ENCODE measurements at places on chromosomes 4 and X. TPM values are rescaled to one million over a fixed set of nuclear protein-coding genes. Genes with fewer than 3 reads are reported as not detected.

The PAGE5 gene
- total RNA-seq = 3.0 TPM

DNA sequence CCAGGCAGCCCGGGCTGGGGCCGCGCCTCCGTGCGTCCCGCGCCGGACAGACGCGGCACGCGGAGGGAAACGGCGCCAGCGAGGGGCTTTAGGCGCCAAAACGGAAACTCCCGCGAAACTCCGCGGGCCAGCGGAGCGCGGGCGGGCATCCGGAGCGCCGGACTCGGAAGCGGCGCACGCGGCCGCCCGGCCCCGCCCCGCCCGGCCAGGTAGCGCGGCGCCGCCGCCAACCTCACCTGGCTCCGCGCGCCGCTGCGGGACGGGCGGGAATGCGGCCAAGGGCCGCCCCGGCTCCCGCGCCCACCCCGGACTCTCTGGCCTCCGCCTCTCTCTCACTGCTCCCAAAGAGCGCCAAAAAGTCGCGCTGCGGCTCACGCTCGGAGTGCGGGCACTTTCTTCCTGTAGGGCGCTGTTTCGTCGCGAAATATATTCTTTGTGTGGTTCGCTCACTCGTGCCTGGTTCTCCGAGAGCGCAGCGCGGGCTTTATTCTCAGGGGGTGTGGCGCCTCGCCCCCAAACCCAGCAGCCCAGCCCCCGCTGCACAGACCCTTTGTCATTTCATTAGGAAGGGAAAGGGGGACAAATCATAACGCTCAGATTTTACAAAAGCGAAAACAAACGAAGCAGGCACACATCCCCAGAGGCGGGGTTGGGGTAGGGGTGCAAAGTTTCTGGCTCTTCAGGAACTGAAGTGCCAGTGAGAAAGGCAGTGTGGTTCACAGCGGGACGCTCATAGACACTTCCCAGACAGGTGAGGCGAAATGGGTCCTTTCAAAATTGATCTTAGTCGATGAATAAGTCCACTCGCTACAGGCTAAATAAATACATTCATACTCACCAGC lies 961 bp upstream of the MBNL3 start:
- no peak for DNase-seq

GRCh38 chr4:168744021-168744420 lies 247.2 kb downstream of the PALLD start:
- DNase-seq = no peak

DNA sequence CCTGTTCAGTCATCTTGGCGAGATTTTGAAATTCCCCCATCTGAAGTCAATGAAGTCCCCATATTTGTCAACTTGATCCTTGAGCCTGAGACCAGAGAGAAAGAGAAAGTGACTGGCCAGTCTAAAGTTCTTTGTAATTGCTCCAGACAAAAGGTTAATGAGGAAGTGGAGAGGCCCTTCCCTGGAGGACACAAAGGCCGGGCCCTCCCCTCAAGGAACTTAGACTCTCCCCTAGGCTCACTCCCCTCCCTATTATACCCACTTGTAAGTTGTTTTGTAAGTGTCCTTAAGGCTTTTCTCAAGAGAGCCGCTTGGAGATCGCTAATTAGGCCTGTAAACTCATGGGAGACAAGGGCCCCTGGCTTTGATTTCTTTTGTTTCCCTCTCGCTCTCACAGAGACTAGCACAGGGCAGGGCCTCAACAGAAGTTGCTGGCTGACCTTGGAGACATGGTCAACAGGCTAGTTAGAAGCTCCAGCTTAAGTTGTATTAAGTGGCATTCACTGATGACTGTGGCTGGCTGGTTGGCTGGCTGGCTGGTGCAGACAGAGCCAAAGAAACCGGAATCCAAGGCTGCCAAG lies 20.3 kb upstream of the GPC4 start:
- DNase-seq = no peak

- no peak for DNase-seq
These were observed 3.3 kb downstream of the TMEM185A start for GRCh38 chrX:149628280-149628679.

GRCh38 chrX:41332408-41333002 lies 1.5 kb upstream of the DDX3X start:
- DNase-seq = peak; percentile 35

- DNase-seq = peak; percentile 4
These were observed 562.9 kb upstream of the FAT1 start for GRCh38 chr4:187286525-187286924.

- DNase-seq = no peak
These were observed 10.6 kb downstream of the FLNA start for GRCh38 chrX:154363706-154364439.

DNA sequence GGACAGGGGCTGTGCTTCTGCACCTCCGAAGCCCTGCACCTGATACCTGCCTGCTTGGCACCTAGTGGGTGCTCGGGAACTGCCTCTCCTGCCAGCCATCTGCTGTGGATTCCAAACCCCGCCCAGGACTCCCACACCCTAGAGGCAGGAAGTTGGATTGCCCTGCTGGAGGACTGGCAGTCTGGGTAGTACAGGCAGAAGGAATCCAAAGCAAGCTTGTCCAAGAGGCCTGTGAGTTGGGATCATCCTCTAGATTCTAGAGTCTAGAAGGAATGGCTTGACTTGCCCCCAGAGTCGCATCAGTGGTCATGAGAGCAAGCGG lies 64.6 kb upstream of the MTM1 start:
- peak; percentile 34 for DNase-seq

DNA sequence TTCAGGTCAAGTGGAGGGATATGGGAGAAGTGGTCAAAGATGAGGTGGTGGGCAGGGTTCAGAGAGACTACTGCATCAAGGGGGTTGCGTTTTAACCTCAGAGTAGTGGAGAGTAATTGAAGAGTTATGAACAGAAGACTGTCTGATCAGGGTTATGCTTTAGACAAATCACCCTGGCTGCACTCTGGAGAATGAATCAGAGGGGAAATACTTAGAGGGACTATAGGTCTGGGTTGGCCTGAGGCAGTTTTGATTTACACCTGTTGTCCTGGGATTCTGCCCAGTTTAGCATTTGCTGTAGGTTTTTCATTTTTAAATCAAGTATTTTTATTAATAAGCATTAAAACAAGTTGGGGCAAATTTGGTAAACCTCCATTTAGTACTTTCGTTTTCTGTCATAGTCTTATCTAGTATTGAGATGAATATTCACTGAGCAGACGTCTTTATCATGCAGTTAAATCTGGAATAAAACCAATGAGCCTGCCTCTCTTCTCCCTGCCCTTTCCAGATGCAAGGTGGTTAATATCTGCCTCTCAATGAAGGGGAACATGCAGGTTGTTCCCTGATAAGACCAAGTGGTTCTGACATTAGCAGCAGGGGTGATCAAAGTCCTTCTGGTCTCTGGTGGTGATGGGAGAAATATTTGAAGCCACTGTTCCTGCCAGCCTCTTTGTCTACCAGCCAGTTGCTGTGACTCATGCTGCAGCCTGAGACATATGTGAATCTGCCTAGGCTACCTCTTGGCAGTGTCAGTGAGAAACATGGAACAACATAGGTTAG lies 116.0 kb upstream of the RPS6KA3 start:
- DNase-seq = peak; percentile 28

- DNase-seq = no peak
These were observed 509.8 kb downstream of the ARAP2 start for GRCh38 chr4:35734381-35735098.

DNA sequence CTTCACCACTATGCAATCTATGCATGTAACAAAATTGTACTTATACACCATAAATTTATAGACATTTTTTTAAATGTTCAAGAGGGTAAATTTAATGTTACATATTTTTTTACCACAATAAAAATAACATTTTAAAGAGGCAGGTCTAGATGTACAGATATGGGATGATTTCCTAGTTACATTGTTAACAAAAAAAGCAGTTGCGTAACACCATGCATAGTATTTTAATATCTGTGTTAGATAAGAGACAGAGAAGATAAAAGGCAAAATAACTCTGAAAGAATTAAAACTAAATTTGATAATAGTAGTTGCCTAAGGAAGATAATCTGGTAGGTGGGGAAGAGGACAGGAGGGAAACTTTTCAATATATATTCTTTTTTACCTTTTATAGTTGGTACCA lies 9.1 kb upstream of the ATRX start:
- DNase-seq = no peak

DNA sequence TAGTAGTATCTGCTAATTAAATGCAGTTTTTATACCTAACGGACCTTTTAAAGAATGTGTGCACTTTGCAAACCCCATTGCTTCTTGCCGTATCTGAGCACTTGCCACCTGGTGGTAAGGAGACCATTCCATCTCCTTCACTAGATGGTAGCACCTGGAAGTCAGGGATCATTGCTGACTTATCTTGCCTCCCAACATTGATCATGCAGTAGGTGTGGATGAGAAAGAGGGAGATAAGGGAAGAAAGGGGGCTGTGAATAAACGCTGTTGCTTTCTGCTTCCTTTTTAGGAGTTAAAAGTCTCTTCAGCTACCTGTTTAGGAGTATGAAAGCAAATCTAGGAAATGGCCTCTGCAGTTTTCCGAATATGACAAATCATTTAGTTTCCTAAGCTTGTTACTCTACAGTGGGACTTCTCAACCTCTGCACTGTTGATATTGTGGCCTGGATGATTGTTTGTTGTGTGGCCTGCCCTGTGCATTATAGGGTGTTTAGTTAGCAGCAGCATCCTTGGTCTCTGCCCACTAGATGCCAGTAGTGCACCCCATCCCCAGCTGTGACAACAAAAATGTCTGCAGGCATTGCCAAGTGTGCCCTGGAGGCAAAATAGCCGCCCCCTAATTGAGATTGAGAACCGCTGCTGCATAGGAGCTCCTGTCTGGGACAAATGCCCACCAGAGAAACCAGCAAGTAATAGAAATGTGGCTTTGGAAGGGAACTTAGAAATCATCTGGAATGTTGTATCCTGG lies 38.8 kb downstream of the GAB1 start:
- peak; percentile 18 for DNase-seq

The RELL1 gene
- 69.4 TPM for total RNA-seq

DNA sequence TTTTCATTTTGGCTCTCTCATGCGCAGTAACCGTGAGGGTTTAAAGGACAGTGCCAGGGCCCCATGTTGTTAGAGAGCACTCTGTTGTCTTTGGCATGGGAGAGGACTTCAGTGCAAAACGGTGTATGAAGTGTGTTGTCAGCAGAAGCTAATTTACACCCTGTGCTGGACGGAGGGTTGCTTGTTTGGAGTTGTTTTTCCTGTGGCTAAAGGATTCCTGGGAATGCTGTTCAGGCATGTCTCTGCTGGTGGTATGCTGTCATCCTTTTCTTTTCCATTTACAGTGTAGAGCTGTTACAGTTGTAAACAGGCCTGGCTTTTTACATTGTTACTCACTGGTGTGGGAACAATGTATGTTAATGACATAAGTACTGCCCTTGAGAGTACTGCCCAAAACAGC lies 206.3 kb downstream of the CBR4 start:
- peak; percentile 32 for DNase-seq

- DNase-seq = no peak
These were observed 432.8 kb upstream of the LCORL start for GRCh38 chr4:18454349-18454748.

The UGT2B15 gene
- not detected for total RNA-seq

DNA sequence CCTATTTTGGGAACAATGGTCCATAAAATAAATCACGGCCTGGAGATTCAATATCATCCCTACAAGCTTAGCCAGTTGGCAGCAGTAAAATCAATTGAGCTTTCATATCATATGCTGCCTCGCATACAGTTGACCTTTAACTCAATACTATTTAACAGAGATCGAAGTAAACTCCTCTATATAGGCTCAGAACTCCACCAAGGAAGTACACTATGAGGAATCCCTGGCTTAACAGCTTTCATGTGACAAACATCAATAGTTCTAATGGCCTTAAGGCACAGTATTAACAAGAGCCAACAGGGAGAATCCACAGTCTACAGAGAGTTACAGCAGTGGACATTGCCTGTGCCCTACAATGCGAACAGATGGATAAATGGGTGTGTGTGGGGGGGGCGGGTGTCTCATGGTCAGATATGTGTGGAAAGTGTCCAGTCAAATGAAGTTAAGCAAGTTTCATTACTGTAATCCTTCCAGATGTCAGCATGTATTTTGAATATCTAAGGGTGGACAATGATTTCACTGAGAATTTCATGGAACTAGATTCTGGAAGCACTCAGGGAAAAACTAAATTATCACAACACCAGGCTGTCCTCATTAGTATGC lies 98.2 kb upstream of the FAM9B start:
- DNase-seq = no peak

DNA sequence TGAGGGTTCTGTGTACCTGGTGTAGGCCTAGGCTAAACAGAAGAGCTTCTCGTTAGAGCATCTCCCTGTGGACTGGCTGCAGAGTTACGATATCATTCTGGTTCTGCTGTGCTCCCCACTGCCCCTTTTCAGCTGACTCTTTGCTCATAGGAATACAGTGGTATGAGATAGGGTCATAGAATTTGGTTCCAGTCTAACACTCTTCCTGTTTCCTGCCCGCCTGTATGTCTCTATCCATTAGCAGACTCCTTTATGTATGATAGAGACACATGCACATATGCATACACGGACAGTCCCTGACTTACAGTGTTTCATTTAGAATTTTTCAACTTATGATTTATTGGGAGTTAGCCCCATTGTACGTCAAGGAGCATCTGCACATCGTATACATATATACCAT lies 15.3 kb downstream of the RNF4 start:
- no peak for DNase-seq

DNA sequence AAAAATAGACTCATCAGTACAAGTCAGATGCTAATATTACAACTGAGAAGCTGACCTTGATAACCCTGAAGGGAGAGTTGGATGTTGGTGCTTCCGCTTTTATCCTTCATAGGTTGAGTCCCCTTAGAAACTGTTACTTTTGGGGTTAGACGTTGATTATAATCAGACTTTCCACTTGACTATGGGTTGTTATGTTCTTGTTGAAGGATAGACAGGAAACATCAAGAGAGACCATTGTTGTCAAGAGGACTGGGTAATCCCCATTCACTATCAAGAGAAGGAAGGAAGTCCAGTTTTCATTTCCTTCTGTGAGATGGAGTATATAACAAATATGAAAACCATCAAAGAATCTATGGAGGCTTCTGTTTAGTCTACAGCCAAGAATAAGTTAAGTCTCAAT lies 229.9 kb upstream of the AFF2 start:
- no peak for DNase-seq

DNA sequence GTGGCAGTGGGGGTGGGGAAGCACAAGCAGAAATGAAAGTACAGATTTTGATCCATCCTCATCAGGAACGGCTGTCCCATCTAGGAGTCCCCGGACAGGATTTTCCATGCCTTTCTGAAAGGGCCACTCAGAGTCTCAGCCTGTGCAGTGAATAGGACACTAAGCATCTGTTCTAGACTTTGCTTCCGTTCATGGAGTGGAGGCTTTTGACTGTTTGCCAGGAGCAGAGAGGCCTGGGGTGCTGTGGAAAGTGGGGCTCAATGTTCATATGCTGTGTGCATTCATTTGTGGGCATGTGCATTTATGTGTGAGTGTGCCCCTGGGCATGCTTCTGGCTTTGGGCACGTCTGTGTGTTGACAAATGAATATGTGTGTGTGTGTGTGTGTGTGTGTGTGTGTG lies 25.6 kb upstream of the MAMLD1 start:
- DNase-seq = no peak

DNA sequence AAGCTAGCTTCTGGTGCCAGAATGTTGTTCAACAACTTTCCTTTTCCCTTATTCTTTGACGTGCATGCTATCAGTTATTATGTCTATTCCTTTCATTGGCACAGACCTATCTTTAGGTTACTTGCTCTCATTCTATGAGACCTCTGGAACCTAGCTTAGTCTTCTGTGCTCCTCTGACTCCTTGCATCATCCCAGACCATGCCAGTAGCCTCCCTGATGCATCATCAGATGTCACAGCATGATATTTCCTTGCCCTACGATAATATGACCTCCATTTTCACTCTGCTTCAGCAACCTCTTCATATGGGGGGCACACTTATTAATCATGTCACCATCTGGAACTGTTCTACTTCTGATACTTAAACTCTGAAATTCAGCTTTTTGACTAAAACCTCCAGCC lies 37.2 kb downstream of the CLCN5 start:
- no peak for DNase-seq
